ENCODE measurements at places on chromosomes 1 and 21.

DNA sequence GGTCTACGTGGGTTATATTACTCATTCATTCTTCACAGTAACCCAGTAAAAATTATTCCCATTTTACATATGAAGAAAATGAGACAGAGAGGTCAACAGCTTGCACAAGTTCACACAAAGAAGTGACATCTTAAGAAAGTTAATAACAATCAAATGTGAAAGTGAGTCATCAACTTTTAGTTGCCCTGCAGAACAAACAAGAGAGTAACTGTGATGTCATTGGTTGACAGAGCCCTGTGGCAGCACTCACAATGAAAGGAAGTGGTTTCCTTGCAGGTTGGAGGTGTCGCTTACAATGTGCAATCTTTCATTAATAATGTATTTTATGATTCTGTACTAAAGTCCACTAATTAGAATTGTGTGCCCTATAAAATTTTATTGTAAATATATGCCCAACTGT, 369.6 kb downstream of the RYR2 start:
- DNase-seq: no peak

GRCh38 chr1:212635141-212635631, 26.6 kb downstream of the ATF3 start:
- no peak for DNase-seq

DNA sequence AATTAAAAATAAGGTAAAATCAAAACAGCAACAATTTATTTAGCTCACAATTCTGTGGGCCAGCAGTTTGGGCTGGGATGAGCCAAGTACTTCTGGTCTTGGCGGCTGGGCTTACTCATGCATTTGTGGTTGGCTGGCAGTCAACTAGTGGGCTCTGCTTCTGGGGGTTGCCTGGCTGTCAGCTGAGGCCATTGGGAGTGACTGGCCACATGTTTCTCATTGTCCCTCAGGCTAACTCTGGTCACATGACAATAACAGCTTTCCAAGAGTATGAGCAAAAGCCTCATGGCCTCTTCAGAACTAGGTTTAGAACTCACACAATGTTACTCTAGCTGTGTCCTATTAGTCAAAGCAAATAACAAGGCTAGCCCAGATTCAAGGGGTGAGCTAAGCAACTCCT, 15.6 kb upstream of the CHIA start:
- DNase-seq: peak; percentile 73

- DNase-seq: no peak
Measured at GRCh38 chr1:3355089-3355488, 99.4 kb upstream of the ARHGEF16 start.

GRCh38 chr1:55400508-55400907, 185.3 kb upstream of the USP24 start:
- no peak for DNase-seq

DNA sequence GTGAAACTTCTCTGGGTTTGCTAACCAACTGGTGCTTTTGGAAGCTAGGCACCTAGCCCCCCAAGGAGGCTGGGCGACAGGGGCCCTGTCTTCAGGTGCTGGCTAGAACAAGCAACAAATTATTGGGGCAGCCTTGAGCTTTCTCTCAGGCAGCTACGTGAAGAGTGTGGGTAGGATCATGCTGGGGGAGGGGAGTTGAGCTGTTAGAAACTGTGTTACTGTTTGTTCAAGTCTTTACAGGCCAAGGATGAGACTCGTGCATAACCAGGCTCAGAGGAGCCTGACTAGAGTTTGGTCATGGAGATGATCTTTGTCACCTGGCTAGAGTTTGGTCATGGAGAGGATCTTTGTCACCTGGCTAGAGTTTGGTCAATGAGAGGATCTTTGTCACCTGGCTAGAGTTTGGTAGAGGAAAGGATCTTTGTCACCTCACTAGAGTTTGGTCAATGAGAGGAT, 12.6 kb upstream of the SCCPDH start:
- DNase-seq: no peak

- no peak for DNase-seq
Measured at GRCh38 chr1:17212487-17213121, 7.7 kb downstream of the PADI1 start.

GRCh38 chr1:200038325-200038980, 10.9 kb downstream of the NR5A2 start:
- no peak for DNase-seq
